ENCODE measurements at places on chromosomes 12 and 14.

DNA sequence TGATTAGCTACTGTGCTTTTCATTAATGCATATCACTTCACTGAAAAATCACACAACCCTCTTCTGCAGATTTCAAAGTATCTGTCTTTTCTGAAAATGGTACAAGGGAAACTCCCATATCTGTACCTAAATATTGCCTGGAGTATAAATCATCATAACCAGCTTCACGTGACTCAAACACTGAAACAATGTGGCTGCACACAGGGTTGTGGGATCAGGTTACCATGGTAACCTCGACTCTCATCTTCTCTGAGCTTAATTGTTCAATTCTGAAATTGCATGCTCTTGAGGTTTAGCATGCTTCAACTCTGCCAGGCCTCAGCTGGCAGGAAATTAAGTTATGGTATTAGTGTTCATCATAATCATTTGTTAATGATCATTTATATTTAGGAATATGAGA is 77.5 kb upstream of the CPSF6 start:
- peak; percentile 32 for DNase-seq

GRCh38 chr12:29317556-29318363 is 63.2 kb downstream of the ERGIC2 start:
- DNase-seq: peak; percentile 82

- DNase-seq: no peak
Measured at GRCh38 chr14:61515436-61516117, 179.7 kb upstream of the HIF1A start.

DNA sequence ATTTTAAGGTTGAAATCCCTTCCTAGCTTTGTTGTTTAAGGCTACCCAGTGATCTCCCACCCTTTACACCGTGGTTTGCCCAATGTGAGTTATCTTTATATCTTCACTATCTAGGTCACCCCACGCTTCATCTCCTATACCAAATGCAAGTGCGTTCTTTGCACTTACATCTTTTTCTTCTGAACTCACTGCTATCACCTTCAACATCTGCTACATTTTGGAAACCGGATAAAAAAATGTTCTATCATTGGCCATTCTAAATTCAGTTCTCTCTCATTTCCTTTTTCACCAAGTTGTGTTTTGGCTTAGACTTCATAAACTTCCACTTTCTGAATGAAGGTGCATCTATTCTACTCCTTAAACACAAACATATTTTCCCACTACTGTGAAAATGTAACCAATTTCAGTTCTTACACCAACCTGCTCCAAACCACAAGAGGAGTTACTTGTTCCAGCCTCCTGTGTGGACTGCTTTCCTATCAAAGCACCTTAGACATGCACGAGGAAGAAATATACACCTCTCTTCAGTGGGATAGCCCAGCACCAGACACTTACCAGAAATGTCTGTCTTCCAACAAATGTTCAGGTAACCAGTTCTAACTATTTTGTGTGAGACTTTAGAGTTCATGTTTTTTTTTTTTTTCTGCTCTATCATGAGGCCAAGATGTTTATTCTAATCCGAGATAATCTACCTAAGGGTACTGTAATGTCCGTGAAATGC is 21.9 kb downstream of the CLEC9A start:
- no peak for DNase-seq

GRCh38 chr12:22766911-22767420 is 142.0 kb downstream of the ETNK1 start:
- no peak for DNase-seq

DNA sequence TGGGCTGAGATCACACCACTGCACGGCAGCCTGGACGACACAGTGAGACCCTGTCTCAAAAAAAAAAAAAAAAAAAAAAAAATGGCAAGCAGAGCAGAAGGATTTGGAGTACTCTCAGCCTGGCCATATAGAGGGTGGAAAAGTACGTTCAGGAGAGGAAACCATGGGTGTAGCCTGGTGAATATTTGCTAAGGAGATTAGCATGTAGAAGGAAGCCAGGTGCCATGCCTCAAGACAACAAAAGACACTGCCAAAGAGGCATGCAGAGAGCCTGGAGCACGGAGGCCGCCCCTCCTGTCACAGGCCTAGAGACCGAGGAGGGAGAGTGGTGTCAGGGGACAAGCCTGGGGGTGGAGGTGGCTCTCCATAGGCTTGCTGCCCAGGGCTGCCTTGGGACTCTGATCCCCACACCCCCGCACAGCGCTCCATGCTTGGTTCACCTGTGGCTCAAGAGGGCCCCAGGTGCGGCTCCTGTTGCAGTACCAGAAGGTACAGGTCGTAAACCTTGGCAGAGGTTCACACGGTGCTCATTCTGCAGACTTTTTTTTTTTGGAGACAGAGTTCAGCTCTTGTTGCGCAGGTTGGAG is 27.9 kb upstream of the DEGS2 start:
- DNase-seq: no peak

GRCh38 chr12:63313139-63313538 is 162.1 kb upstream of the AVPR1A start:
- no peak for DNase-seq

GRCh38 chr12:6327229-6328041 is 14.4 kb downstream of the TNFRSF1A start:
- no peak for DNase-seq

DNA sequence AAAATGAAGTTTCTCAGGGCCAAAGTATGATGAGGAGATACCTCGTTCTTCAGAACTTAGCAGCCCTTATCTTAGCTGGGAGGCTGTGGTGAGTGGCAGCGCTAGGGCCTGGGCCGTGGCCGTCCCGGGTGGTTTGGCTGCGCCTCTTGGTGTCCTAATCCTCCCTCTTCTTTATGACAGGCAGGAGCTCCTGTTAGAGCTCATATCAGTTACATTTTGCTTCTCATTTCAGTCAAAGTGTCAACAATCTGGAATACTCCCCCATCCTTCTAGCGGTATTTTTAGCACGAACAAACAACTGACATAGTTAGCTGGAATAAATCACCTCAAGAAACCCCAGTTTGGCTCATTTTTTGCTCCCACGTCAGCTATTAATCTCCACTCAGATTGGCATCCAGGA is 188.8 kb downstream of the TTC7B start:
- DNase-seq: no peak

DNA sequence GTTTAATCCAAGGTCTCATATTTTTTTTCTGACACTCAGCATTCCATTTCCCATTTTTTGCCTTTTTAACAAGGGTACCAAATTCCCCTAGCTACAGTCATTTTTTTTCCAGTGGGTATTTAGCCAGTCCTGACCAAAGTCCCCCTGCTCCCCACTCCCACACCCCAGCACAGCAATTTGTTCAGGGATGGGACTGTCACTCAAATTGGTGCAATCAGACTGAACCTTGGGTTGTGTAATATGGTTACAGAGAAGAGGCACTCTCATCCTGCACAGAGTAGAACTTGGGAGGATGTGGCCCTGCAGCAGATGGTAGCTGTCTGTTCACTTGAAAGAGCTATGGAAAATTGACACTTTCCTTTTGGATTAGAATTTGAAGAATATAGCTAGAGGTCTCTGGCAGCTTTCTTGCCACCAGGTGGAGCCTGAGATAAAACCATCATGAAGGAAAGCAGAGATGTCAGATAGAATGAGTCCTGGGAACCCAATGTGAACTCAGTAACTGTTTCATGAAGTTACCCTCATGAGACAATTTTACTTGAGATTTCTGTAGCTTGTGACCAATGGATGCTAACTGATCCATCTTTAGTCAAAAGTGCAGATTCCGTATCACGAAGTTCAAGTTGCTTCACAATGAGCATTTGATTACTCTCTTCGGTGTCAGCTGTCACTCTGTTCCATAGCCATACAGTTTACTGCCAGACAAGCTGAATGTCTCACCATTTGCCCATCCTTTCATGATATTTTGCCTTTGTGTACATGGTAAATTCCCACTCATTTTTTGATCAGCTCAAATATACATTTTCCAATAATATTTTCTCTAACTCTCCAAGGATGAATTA is 394.0 kb upstream of the SYT1 start:
- no peak for DNase-seq

DNA sequence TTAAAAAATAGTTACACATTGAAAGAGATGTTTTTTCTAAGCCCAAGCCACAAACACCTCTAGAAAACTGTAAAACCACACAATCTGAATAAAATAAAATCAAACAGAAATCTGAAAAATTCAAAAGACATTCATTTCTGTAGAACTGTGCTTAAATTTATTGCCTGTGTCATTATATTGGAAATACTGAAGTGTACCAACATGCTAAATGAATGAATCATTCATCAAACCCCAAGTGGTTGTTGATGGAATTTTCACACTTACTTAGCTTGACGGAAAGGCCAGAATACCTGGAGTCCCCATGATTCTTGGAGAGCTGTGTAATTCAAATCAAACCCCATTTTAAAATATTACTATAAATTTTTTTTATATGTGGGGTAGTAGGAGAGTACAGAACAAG is 2.7 kb downstream of the KITLG start:
- no peak for DNase-seq

DNA sequence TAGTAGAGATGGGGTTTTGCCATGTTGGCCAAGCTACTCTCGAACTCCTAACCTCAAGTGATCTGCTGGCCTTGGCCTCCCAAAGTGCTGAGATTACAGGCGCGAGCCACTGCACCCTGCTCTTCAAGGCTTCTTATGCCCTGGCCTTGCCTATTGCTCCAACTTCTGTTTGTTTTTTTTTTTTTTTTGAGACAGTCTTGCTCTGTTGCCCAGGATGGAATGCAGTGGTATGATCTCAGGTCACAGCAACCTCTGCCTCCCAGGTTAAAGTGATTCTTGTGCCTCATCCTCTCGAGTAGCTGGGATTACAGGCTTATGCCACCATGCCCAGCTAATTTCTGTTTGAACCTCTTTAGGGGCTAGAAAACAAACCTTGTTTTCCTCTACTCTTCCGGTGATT is 6.0 kb upstream of the ABCD4 start:
- no peak for DNase-seq

- DNase-seq: no peak
Measured at GRCh38 chr12:1373901-1374735, 220.3 kb downstream of the FBXL14 start.

- DNase-seq: no peak
Measured at GRCh38 chr14:55741240-55741639, 161.2 kb downstream of the KTN1 start.

- no peak for DNase-seq
Measured at GRCh38 chr14:37903343-37904191, 304.1 kb upstream of the SSTR1 start.

DNA sequence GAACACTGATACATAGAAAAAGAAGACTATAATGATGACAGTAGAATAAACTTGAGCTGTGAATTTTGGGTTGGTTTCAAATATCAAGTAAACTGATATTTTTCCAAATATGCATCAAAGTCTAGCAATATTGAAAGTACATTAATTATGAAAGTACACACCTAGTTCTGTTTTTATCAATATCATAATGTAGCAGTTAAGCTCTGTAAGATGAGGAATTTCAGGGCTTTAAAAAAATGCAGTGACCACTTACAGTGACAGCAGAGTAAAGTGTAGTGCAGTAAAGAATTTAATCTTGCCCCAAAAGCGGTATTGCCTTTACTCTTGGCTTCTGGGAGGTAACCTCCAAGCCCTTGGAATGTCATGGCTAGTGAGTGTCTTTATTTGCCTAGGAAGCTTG is 102.9 kb upstream of the ABCD2 start:
- DNase-seq: no peak

GRCh38 chr12:15546102-15546701 is 223.9 kb downstream of the PTPRO start:
- peak; percentile 76 for DNase-seq

DNA sequence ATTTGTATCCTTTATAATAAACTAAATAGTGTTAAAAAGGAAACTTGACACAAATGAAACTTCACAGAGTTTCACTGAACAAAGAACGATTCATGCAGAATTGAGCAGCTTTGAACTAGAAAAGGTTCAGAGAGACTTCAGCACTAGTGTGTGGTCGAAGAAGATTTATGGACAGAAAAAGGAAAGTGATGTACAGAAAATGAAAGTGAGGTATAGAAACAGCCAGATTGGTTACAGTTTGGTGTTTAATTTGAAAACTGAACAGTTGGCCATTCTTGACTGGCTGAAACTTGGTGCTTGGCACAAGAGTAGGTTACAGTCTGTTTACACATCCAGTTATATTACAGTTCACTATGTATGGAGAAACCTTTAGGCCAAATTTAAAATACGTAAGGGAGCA is 207.1 kb downstream of the GALC start:
- DNase-seq: no peak

GRCh38 chr12:88746386-88746785 is 166.1 kb upstream of the KITLG start:
- DNase-seq: no peak

GRCh38 chr14:92944976-92945375 is 22.0 kb downstream of the CHGA start:
- DNase-seq: no peak

- no peak for DNase-seq
Measured at GRCh38 chr12:18969512-18969911, 160.0 kb upstream of the PLEKHA5 start.

DNA sequence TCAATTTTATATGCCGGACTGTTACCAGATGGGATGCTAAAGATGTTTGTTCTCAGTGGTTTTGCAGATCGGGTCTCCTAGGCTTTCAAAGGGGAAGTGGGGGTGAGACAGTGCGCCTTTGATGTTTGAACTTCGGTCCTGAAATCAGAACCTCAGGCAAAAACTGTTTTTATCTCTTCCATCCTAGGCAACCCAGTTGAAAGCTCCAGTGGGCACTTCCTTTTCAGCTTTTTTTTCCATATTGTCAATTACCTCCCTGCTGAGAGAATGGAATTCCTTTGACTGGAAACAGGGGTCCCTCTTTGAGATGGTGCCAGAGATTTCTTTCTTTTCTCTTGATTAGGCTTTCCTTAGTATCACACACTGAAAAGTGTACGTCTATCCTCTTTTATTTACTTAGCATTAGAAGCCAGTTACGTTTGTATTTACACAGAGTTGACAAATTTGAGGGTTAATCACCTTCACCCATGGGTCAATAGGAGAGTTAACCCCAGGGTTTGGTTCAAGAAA is 40.0 kb downstream of the NUAK1 start:
- no peak for DNase-seq

DNA sequence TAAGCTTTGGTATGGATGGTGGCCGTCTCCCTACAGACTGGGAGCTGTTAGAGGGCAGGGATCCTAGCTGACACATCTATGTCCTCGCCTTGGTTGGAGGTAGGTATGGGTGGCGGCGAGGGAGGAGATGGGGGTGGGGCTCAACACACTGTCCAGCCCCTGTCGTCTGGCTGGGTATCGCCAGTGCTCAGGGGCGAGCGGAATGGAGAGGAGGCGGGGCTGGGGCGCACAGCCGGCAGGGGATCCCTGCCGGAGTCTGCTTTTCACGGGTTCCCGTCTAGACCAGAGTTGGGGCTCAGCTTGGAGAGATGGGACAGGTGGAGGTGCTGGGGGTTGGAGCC is 16.1 kb downstream of the TAMALIN start:
- DNase-seq: no peak

- no peak for DNase-seq
Measured at GRCh38 chr12:27566159-27566558, 42.2 kb downstream of the PPFIBP1 start.

GRCh38 chr14:22699801-22700564 is 55.8 kb upstream of the OR6J1 start:
- DNase-seq: no peak

DNA sequence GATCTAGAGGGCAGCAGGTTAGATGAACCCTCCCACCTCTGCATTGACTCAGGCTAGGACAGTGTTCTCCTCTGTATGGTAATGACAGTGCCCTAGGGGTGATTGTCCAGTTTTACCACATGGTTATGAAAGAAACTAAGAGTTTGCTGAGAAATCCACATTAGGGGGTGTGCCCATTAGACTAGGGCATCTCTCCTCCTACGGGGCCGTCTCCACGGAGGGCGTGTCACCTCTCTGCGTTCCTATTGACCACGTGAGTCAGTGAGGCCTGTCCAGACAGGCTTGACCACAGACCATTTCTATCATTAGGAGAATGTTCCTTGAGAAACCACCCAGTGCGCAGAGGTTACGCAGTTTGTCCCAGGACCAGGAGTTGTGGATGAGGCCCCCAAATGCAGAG is 8.3 kb downstream of the MVK start:
- no peak for DNase-seq

Data from CD4-positive, alpha-beta T cell (primary cell).